Kidney capillary endothelial cell (primary cell): ENCODE measurements at places on chromosomes 1 and 21.
A peak's percentile ranks its signal among the peaks of the same experiment; 100 is the strongest.

GRCh38 chr21:35198565-35198964 is 149.5 kb upstream of the RUNX1 start:
- no peak for DNase-seq

DNA sequence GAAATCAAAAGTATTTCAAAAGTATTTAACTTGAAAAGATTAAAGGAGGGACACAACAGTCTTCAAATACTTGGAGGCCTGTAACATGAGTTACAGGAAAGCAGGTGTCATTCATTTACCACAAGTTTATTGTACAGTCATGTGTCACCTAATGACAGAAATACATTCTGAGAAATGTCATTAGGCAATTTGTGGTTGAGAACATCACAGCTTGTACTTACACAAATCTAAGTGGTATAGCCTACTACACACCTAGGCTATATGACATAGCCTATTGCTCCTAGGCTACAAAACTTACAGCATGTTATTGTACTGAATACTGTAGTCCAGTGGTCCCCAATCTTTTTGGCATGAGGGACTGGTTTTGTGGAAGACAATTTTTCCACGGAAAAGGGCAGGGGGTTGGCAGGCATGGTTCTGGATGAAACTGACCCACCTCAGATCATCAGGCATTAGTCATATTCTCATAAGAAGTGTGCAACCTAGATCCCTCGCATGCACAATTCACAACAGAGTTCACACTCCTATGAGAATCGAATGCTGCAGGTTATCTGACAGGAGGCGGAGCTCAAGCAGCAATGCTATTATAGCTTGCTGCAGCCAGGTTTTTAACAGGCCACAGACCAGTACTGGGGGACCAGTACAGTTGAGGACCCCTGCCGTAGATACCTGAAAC is 25.0 kb upstream of the PHTF1 start:
- DNase-seq, result no peak

DNA sequence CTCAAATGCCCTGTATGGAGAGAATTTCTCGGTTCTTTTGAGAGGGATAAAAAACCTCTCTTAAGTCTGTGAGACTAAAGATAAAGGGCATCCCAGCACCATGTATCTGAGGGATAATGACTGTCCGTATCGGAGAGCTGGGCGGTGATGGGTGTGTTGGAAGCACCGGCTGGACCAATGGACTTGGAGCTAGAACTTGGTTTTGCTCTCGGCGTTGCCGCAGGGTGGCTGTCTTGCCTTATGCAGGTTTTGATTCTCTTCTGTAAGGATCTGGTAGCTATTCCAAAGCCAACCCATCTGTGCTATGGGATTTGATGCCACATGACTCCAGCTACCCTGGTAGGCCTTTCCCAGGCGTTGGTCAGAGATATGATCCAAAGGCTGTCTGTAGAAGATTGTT is 348.8 kb downstream of the KIF26B start:
- no peak for DNase-seq

GRCh38 chr1:71572038-71572437 is 491.2 kb upstream of the ZRANB2 start:
- DNase-seq, result no peak

- DNase-seq, result no peak
Observed at GRCh38 chr1:27031235-27032118, 18.8 kb upstream of the TENT5B start.

- peak; percentile 20 for DNase-seq
Observed at GRCh38 chr1:156337052-156337887, 822 bp downstream of the CCT3 start.

DNA sequence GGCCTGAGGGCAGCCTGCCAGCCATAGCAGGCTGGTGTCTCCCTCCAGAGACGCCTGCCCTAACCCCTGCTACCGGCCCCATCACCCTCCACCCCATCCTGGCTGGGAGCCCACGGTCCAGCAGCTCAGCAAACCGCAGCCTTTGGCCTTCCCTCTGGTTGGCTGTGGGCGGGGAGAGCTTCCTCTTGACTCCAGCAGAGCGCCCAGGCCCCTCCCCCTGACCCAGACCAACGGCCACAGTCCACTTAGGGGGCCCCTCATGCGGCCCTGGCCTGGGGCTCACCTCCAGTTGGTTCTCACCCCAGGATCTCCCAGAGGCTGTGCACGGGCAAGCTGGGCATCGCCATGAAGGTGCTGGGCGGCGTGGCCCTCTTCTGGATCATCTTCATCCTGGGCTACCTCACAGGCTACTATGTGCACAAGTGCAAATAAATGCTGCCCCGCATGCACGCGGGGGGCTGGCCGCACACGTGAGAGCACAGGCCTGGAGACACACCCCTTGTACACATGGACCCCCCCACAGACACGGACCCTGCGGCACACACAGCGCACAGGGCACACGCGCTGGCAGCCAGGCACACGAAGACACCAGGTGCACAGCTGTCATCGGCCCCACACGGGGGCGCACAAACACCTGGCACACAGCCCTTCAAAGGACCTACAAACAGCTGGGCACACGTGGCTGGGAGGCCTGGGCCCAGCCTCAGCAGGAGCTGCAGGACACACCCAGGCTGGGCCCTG is 3.1 kb downstream of the SMIM1 start:
- DNase-seq, result no peak

- DNase-seq, result no peak
Observed at GRCh38 chr1:84152649-84153056, 8.6 kb downstream of the PRKACB start.

DNA sequence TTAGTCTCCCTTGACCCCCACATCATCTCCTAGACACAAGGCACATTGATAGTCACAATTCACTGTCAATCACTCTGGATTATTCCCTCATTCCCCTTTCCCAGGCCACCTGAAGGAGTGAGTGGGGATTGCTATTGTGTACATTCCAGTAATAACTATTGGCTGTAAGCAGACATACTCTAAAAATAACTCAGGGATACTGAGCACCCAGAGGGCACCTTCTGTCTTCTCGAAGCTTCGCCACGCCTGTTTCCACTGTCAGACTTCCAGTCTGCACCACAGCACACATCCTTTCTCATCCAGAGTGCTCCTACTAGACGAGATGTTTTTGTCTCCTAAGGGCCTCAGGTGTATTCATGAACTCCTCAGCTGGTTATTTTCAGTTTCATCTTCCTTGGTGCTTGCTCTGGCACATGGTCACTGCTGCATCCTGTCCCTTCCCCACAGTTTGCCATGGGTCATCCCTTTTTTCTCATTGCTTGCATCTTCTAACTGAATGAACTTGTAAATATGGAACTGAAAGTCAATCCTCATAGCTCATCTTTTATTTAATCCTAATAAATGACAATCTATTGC is 848 bp upstream of the APOBEC4 start:
- DNase-seq, result no peak

DNA sequence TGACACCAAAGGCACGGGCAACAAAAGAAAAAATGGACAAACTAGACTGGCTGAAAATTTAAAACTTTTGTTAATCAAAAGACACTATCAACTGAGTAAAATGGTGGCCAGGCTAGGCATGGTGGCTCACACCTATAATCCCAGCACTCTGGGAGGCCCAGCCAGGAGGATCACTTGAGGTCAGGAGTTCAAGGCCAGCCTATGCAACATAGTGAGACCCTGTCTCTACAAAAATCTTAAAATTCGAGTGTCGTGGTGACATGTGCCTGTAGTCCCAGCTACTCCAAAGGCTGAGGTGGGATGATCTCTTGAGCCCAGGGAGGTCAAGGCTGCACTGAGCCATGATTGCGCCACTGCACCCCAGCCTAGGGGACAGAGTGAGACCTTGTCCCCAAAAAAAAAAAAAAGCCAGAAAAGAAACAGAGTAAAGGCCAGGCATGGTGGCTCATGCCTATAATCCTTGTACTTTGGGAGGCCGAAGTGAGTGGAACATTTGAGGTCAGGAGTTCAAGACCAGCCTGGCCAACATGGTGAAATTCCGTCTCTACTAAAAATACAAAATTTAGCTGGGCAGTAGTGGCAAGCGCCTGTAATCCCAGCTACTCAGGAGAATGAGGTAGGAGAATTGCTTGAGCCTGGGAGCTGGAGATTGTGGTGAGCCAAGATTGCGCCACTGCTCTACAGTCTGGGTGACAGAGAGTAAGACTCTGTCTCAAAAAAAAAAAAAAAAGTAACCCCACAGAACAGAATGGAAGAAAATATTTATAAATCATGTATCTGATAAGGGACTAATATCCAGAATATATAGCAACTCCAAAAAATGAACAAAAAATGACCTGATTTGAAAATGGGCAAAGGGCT is 8.0 kb downstream of the TUT4 start:
- no peak for DNase-seq

GRCh38 chr21:23890652-23891051 is 1716.6 kb downstream of the MRPL39 start:
- no peak for DNase-seq

DNA sequence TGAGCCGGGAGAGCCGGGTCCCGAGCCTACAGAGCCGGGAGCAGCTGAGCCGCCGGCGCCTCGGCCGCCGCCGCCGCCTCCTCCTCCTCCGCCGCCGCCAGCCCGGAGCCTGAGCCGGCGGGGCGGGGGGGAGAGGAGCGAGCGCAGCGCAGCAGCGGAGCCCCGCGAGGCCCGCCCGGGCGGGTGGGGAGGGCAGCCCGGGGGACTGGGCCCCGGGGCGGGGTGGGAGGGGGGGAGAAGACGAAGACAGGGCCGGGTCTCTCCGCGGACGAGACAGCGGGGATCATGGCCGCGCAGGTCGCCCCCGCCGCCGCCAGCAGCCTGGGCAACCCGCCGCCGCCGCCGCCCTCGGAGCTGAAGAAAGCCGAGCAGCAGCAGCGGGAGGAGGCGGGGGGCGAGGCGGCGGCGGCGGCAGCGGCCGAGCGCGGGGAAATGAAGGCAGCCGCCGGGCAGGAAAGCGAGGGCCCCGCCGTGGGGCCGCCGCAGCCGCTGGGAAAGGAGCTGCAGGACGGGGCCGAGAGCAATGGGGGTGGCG is 371 bp downstream of the ARID1A start:
- DNase-seq, result no peak

DNA sequence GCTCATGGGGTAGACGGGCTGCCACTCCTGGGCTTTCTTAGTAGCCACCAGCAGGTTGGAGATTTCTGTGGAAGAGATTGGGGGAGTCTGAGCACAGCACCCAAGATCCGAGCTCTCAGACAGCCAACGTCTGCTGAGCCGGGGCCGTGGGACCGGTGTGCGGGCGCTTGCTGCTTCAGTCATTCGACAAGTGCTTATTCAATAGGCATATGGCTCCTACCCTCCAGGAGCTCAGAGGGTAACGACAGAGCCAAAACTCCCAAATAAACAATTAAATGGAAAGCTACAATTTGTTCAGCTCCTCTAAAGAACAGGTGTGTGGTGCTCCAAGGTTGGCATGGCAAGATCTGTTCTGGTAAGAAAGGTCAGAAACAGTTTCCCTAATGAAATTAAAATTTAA is 106.0 kb downstream of the RAVER2 start:
- DNase-seq, result no peak

DNA sequence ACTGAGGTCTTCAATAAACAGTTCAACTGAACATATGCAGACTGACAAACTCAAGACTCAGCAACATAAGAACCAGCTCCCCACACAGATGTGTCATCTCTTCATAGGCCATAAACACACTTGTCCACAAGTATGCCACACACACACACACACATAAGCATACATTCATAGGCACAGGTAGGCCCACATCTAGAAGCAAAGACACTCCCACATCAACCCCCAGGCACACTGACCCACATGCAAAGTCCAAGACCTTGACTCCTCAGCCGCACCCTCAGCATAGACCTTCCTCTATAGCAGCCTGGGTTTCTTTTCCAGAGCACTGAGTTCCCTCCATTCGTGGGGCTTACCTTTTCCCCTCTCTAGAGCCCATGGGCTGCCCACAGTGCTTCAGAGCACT is 1.4 kb downstream of the LAD1 start:
- DNase-seq, result no peak

GRCh38 chr1:116377541-116378529 is 4.8 kb downstream of the ATP1A1 start:
- peak; percentile 85 for DNase-seq
